ENCODE measurements at places on chromosomes 3 and 15. TPM values are rescaled to one million over a fixed set of nuclear protein-coding genes. Genes with fewer than 3 reads are reported as not detected.

DNA sequence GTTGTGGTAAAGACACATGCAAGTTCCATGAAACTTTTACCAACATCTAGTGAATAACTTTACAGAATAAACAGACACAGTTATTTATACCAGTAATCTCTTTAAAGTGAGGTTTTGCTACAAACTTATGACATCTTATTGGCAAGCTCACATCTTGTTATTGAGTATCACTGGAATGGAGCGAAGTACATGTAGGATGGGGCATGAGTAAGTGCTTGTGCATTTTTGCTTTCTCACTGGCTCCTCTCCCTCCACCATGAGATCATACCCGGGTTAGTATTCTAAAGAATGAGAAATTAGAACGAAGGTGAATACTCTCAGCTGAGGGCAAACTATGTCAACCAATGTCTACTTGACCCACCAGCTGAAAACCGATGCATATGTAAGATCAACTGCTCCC is 193.3 kb upstream of the ZNF717 start:
- H3K36me3 ChIP-seq = no peaks in the 10 kb centered on the region
- H3K4me3 ChIP-seq = no peak overlapping the region
- H3K4me1 ChIP-seq = no peaks in the 10 kb centered on the region
- H3K27me3 ChIP-seq = no peaks in the 10 kb centered on the region

MEGF11 gene
- not detected for total RNA-seq

SH2D7 gene
- not detected for total RNA-seq

SERINC4 gene
- total RNA-seq = 0.46 TPM

DNA sequence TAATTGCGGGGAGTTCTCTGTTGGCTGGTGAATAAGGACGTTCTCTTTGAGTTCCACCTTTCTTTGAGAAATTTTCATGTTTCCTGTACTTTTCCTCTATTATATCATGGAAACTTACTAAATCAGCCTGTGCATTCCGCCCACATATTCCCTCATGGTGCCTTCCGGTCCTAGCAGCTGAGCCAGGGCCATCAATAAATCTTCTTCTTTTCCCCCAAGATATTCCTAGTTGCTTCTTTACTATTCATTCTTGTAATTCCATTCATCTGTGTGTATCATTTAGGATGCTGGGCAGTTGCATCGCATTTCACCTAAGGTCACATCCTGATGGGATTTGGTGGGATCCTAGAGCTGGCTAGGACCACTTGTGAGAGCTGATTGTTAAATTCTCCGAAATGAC is 139.2 kb downstream of the RBMS3 start:
- no peaks in the 10 kb centered on the region for H3K36me3 ChIP-seq
- no peak overlapping the region for H3K27ac ChIP-seq
- no peaks in the 10 kb centered on the region for H3K4me1 ChIP-seq
- DNase-seq = no peak
- H3K4me3 ChIP-seq = no peak overlapping the region

- H3K4me1 ChIP-seq = peaks cover 2% of the 10 kb centered on the region
- H3K36me3 ChIP-seq = peaks cover 46% of the 10 kb centered on the region
- no peaks in the 10 kb centered on the region for H3K27me3 ChIP-seq
- no peak for DNase-seq
- no peak overlapping the region for H3K4me3 ChIP-seq
Measured at GRCh38 chr3:122451371-122451770, 35.5 kb upstream of the WDR5B start.

DNA sequence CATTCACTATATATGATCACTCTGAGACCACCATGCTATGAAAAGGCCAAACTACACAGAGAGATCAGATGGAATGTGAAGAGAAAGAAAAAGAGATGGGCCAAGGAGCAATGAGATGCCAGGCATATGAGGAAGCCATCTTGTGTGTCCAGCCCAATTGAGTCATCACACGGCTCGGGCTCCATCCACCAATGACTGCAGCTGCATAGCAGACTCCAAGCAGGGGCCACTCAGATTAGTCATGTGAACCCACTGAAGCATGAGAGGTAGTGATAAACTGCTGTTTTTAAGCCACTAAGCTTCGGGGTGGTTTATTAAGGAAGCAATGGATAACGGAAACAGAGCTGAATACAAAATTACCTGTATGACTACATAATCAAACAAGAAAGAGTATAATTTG is 185.9 kb downstream of the SUCLG2 start:
- no peak for DNase-seq
- peaks cover 29% of the 10 kb centered on the region for H3K36me3 ChIP-seq

DNA sequence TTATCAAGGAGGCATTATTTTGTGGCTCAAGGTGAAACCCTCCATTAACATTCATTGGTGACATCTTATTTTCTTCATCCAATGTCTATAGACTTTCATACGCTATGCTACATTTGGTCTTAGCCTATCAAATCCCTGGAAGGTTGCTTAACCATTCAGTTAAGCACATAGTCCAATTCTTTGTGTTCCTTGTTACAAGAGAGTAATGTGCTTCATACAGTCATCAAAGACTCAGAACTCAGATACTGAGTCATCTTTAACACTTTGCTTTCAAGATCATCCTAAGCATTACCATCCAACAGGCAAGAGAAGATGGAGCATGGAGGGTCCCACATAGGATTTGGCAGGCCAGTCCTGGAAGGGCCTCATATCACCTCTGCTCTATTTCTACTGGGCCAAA is 1202.1 kb downstream of the ROBO1 start:
- H3K36me3 ChIP-seq = no peaks in the 10 kb centered on the region
- H3K27ac ChIP-seq = no peak overlapping the region
- no peaks in the 10 kb centered on the region for H3K4me1 ChIP-seq
- DNase-seq = no peak
- no peak overlapping the region for H3K4me3 ChIP-seq

CCR9 gene
- total RNA-seq = not detected

GOLGA8G gene
- total RNA-seq = not detected

FETUB gene
- not detected for total RNA-seq

SLC9C1 gene
- total RNA-seq = not detected

DNA sequence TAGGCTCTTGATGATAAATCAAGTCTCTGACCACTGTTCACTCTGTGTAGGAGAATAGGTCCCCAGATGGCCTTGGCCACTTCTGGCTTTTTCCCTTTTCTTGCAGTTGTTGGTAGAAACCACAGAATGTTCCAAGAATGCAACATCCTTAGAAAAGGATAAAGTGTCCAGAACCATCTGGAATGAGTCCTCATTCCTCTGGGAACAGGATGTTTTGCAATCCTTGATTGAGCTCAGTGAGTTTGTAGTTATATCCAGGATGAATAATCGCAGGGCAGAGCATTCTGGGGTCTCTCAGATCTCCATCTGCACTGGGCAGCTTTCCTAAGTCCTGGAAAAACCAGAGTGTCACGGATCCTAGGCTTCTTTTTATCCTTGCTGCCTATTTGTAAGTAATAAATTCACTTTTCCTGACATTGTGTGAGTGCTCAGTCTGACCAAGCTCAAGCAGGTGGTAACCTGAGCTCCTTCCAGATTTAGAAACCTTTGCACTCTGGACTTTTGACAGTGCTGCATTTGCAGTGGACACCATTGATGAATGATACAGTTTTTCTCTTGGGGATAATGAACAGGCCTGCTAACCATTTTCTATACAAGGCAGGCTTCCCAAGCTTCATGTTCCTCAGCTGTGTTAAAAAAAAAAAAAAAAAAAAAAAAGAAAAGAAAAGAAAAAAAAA is 1028.6 kb downstream of the OTOL1 start:
- no peak for DNase-seq
- no peak overlapping the region for H3K27ac ChIP-seq
- H3K27me3 ChIP-seq = no peaks in the 10 kb centered on the region
- H3K4me3 ChIP-seq = no peak overlapping the region
- H3K4me1 ChIP-seq = no peaks in the 10 kb centered on the region
- no peaks in the 10 kb centered on the region for H3K36me3 ChIP-seq

DNA sequence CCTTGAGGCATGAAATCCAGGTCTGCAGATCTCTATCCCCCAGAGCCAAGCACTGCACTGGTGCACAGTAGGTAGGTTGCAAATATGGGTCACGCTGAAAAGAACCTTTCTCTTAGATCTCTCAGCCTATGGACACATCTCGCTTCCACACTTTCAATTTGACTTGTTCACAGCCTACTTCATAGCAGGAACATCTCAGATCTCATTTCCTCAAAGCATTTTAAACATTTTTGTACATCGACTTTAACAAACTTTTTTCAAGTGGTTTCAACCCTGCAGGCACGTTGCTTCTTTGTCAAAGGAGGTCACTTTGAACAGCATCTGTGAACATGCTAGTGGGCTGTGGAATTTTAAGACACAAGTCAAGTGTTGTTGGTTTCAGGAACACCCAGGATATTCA is 76.0 kb downstream of the SLC12A8 start:
- peaks cover 48% of the 10 kb centered on the region for H3K27me3 ChIP-seq
- H3K27ac ChIP-seq = no peak overlapping the region
- no peak for DNase-seq
- no peaks in the 10 kb centered on the region for H3K36me3 ChIP-seq
- no peak overlapping the region for H3K4me3 ChIP-seq

PP2D1 gene
- not detected for total RNA-seq

DNA sequence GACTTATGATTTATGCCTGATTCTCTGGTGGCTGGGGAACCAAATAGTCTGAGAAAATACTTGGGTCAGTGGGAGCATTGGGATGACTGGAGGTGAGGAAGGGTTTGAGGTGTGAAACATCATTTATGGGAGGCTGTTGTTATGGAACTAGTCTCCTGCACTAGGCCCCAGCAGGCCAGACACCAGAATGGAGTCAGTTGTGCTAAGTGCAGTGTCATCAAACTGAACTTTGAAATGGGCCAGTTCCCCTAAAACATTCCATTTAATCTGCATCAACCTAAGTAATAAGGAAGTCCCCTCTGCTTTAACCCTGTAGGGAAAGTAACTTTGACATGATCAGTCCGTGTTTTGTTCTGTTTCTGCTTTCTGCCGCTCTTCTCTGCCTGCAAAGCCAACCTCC is 44.9 kb upstream of the KLHL25 start:
- no peak overlapping the region for H3K27ac ChIP-seq
- peaks cover 5% of the 10 kb centered on the region for H3K27me3 ChIP-seq
- H3K36me3 ChIP-seq = no peaks in the 10 kb centered on the region
- H3K4me1 ChIP-seq = no peaks in the 10 kb centered on the region
- no peak overlapping the region for H3K4me3 ChIP-seq
- DNase-seq = no peak

GOLGA8K gene
- 0.25 TPM for total RNA-seq

GRCh38 chr3:147218965-147219364 is 187.4 kb downstream of the ZIC4 start:
- H3K4me1 ChIP-seq = no peaks in the 10 kb centered on the region
- no peak overlapping the region for H3K4me3 ChIP-seq
- H3K27ac ChIP-seq = no peak overlapping the region
- H3K27me3 ChIP-seq = no peaks in the 10 kb centered on the region

DPPA2 gene
- total RNA-seq = not detected

- H3K36me3 ChIP-seq = no peaks in the 10 kb centered on the region
- H3K27me3 ChIP-seq = peaks cover 30% of the 10 kb centered on the region
- no peak for DNase-seq
- H3K4me3 ChIP-seq = no peak overlapping the region
Measured at GRCh38 chr15:33304924-33305323, 5.8 kb upstream of the RYR3 start.

- no peaks in the 10 kb centered on the region for H3K27me3 ChIP-seq
- no peaks in the 10 kb centered on the region for H3K4me1 ChIP-seq
- no peak overlapping the region for H3K27ac ChIP-seq
- no peaks in the 10 kb centered on the region for H3K36me3 ChIP-seq
- DNase-seq = no peak
Measured at GRCh38 chr15:35320158-35320780, 225.7 kb downstream of the DPH6 start.

GRCh38 chr15:32035285-32035684 is 5.0 kb downstream of the CHRNA7 start:
- no peak overlapping the region for H3K4me3 ChIP-seq
- peaks cover 27% of the 10 kb centered on the region for H3K27me3 ChIP-seq
- peaks cover 6% of the 10 kb centered on the region for H3K4me1 ChIP-seq

DNA sequence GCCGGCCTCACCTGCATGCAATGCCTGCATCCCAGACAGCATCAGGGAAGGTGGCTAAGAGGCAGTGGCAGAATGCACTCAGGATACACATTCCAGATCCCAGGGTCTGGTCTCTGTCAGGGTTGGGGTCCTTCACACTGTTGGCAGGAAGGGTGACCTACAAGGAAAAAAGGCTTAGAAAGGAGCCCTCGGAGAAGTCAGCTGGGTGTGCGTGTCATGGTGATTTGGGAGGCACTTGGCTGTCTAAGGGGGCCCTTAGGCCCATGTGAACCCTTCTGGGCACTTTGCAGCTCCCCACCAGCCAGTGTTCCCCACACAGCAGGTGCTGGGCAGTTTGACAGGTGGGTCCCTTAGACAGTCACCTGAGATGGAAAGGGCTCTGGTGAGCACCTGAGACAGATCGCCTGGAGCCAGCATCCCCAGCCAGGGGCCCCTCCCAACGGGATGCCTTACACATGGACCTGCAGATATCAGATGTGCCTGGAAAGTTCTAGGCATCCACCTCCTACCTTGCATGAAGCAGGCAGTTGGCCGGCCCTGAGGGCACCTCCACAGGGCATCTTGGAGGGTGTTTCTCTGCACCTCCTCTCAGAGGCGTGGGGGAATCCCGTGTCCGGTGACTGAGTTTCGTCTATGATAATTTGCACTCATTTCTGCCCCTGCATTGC is 131.6 kb downstream of the LRRK1 start:
- H3K27ac ChIP-seq = no peak overlapping the region
- H3K4me3 ChIP-seq = no peak overlapping the region
- no peaks in the 10 kb centered on the region for H3K27me3 ChIP-seq
- H3K4me1 ChIP-seq = no peaks in the 10 kb centered on the region
- no peak for DNase-seq
- H3K36me3 ChIP-seq = no peaks in the 10 kb centered on the region

SYNPR gene
- total RNA-seq = not detected

DIPK2A gene
- 15.5 TPM for total RNA-seq

GALNT15 gene
- not detected for total RNA-seq

CEP152 gene
- total RNA-seq = 42.2 TPM

DNA sequence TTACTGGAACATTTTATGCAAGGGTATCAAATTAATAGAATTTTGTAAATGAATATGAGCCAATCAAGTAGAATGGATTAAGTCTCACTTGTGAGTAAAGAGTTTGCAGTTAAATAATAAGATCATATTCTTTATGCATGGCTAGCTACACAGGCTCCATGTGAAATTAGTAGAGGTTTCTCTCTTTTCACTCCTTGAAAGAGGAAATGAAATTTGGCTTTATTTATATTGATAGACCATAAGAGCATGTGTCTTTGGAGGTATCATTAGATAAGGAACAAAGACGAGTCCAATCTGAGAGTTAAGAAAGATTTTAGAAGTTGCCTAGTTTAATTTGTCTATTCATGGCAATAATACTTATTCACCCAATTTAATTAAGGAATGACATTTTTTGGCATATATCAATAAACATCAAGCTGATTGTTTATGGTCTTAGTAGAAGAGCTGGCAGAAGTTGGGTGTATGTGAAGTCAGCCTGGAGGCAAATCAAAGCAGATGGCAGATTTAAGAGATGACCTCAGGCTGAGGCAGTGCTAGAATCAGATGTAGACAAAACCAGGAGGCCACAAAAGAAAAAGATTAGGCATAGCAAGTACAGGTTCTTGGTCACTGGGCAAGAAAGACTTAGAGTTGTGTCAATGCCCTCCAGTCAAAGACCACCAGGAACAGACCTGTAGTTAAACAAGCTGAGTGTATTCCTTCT is 406.5 kb upstream of the ARHGEF26 start:
- H3K4me1 ChIP-seq = no peaks in the 10 kb centered on the region
- H3K27ac ChIP-seq = no peak overlapping the region
- H3K27me3 ChIP-seq = no peaks in the 10 kb centered on the region
- no peaks in the 10 kb centered on the region for H3K36me3 ChIP-seq
- no peak for DNase-seq

- no peak for DNase-seq
- no peaks in the 10 kb centered on the region for H3K27me3 ChIP-seq
- peak overlapping the region; percentile 10 for H3K4me3 ChIP-seq
- peaks cover 14% of the 10 kb centered on the region for H3K36me3 ChIP-seq
- H3K27ac ChIP-seq = peak overlapping the region; percentile 52
Measured at GRCh38 chr3:66482018-66482404, 18.8 kb downstream of the LRIG1 start.
